Vagina (tissue), 2 donors: ENCODE measurements at places on chromosomes 1 and 21.

DNA sequence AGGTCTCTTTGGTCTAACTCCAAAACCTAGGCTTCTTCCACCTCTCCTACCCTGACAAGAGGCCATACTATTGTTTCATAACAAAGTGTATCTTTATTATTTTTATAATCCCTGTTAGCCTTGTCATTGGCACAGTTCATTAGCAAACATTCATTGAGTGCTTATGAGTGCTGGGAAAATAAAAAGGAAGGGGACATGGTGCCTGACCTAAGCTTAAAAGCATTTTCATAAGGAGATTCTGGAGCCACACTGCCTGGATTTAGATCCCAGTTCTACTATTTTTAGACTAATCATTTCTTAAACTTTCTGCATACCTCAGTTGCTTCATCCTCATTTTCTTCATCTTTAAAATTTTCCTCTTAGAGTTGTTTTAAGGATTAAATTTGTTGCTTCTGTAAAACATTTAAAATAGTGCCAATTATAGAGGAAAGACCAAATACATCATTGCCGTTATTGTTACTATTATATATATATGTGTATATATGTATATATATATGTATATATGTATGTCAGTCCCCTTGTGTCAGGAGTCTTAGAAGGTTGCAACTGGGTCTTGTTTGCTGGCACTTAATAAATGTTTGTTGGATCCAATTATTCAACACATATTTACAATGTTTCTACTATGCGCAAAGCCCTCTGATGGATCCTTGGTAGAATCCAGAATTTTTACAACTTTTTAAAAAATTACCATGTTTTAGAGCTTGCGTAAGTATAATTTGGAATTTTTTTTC lies 250.9 kb upstream of the SGIP1 start:
- no peak for DNase-seq

- no peak for DNase-seq
These were observed 53.6 kb upstream of the DMRTA2 start for GRCh38 chr1:50476800-50477199.

DNA sequence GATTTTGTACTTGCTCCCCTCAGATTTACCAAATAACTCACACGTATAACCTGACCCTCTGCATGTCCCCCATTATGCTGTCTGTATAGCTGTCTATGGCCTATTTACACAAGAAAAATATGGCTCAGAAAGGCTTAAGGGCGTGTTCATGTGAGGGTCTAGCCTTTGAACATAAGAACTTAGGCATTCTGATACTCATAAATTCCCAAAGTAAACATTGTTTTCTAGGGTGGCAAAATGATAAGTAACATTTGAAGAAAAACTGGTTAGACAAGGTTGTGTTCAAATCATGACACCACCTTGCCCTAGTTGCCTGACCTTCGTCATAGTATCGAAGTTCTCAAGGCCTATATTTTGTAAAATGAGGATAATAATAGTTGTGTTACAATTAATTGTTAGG lies 394.6 kb downstream of the LRRIQ3 start:
- DNase-seq, result no peak

DNA sequence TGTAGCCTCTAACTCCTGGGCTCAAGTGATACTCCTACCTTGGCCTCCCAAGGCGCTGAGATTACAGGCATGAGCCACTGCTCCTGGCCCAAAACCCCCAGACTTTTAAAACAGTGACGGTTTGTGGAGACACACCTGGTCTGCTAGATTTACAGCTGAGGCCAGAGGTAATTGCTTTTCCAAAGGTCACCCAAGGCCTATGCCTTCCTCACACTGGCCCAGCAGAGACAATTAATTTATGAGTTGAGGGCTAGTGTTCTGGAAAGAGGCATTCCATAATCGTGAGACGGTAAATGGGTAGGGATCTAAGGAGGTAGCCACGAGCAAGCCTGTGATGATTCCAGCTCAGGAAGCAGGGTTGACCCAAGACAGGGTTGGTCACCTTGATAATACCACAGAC lies 12.4 kb upstream of the PARP1 start:
- no peak for DNase-seq

GRCh38 chr1:44048532-44049215 lies 17.4 kb upstream of the SLC6A9 start:
- no peak for DNase-seq

- no peak for DNase-seq
These were observed 71.5 kb upstream of the QSOX1 start for GRCh38 chr1:180083164-180083563.

- DNase-seq, result no peak
These were observed 71.5 kb downstream of the MIS18A start for GRCh38 chr21:32207406-32207716.

DNA sequence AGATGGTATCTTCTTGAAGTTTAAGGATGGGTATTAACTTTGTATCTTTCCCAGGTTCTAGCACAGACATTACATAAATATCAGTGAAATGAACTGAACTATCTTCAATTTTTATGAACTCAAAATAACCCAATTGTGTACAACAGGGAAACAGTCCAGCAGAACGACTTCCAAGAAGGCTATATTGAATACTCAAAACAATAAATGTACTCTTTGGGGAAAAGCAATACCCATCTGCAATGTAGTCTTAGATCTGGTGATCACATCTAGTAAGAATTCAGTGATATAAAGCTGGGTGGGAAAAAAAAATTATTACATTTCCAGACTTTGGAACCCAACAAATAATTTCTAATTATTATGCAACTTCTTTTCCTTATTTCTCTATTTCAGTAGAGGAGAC lies 33.1 kb upstream of the GORAB start:
- DNase-seq, result no peak

DNA sequence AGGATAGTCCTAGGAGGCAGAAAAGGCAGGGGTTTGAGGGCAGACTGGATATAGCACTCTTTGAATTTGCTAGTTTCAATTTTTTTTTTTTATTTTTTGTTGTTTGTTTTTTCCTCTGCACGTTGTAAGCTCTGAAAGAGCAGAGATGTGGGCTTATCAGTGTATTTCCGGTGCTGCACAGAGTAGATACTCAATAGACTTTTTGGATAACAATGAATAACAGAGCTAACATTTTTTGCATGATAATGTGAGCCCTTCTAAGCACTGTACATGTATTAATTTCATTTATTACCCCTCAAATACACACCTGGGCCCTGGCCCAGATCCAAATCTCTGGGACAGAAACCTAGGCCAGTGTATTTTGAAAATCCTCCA lies 17.1 kb upstream of the PARP1 start:
- no peak for DNase-seq

DNA sequence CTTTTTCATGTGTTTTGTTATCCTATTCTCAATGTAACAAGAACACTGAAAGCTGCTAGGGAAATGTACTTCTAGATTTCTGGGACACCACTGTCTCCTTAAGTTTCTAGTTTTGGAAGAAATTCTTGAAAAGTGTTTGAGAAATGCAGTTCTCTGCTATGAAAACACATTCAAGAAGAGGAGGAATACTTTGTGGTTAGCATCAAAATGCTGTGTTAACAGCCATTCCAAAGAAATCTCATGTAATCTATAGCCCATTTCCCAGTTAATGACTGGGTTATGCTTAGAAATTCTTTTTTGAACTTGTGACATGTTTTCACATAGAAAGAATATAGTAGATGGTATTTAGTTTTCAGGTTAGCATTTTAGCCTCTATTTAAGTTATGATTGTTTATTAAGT lies 6.0 kb downstream of the RAVER2 start:
- no peak for DNase-seq

DNA sequence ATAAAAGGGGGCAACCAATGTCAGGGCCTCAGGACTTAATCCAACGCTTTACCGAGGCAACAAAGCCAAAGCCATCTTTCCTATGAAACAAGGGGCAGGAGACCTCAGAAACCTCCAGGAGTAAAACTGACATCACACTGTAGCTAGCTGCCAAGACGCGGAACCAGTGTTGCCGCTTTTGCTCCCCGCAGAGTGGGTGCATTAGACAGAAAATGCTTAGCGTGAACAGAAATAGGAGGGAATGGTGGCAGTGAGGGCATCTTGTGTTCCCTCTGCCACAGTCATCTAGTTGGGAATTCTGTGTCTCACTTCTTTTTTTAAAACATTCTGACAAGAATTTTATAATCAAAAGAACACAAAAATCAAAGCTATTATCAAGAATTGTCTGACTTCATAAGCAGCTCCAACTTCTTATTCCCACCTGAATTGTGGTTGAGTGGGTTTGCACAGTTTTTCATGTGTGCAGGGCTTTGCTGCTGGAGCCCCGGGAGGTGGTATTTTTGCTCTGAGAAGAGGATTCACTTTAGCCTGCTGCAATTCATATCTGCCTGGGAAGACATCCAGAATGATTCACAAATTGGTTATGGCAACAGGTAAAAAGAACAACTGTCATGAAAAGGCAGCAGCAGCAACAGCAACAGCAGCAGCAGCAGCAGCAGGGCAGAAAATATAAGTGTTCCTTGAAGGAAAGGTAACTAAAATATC lies 82.2 kb upstream of the DIRAS3 start:
- DNase-seq, result no peak

- no peak for DNase-seq
These were observed 162.5 kb upstream of the SYT6 start for GRCh38 chr1:114316204-114316603.

- no peak for DNase-seq
These were observed 236.3 kb downstream of the SIPA1L2 start for GRCh38 chr1:232393444-232394146.

DNA sequence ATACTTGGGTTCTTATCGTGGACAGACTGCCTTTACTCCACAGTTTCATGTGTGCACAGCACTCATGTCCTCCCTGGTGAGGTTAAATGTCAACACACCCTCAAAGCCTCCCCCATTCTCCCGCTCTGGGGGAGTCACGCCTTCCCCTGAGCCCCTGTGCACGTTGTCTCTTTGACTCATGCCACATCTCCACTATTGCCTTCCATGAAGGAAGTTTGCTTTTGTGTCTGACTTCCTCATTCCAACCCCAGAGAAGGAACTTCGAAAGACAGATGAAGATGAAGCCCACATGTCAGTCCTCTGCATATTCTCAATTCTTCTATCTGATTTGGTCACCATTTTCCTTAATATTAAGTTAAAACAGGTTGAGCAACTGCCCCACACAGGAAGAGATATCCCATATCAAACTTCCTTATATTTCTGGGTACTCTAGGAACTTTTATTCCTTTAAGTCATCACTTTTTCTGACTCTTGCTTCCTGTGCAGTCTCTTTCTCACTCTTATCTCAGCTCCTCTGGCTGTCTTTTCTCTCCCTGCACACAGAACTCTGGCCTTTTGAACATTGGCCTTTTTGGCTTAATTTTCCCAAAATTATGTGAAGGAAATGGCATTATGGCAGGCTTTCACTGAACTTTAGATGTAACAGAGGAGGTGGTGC lies 41.5 kb downstream of the C4BPA start:
- DNase-seq, result no peak

DNA sequence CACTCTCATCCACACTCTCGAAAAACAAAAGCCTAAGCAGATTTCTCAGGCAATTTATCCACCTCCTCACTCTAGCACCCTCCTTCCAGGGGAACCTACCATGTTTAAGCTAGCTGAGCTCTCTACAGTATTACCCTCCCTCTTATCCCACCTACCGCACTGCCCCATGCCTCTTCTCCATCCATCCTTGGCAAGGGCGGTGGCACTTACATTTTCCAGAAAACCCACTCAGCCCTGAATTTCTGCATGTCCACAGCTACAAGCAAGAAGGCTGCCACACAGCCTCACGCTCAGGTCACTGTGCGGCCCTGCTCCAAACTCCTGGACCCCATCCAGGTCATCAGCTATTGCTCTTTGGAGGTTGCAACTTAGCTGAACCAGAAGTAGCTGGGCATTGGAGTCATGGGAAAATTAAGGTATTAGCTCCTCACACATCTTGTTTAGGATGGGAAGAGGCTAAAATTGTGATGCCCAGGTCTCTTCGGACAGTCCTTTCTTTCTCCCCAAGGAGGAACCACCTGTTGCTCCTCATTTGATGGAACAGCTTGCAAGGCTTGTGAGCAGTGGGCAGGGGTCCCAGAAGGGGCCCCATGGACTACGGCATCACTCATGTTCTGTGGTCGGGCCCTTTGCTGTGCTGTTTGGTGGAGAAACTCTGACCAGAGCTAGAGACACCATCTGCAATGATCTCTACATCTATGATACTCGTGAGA lies 1.1 kb downstream of the KLHDC9 start:
- no peak for DNase-seq

- DNase-seq, result no peak
These were observed 2.9 kb downstream of the MTARC1 start for GRCh38 chr1:220789532-220790147.

GRCh38 chr1:25786887-25787759 lies 12.9 kb upstream of the SELENON start:
- no peak for DNase-seq

DNA sequence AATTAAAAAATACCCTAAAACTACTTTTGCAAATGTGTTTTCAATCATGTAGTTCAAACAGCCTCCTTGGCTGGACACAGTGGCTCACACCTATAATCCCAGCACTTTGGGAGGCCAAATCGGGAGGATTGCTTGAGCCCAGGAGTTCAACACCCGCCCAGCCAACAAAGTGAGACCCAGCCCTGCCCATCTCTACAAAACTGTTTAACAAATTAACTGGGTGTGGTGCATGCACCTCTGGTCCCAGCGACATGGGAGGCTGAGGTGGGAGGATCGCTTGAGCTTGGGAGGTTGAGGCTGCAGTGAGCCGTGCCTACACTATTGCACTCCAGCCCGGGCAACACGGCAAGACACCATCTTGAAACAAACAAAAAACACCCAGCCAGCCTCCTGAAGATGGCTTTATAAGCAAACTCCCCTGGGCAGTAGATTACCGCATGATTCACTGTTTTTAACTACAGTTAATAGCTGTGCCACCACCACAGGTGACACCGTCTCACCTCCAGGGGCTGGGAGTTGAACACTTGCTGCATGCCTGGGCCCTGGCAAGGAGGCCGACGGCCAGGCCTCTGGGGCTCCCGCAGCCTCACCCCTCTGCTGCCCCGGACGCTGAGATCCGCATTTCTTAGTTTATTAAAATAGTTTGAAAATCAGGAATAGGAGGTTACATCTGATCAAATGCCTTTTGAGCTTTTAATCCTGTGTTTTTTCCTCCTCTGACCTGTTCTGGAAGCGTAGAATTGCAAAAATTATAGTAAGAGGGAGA lies 16.2 kb downstream of the PTTG1IP start:
- no peak for DNase-seq

- DNase-seq, result peak; percentile 93
These were observed 95.4 kb upstream of the ERRFI1 start for GRCh38 chr1:8121261-8122159.

DNA sequence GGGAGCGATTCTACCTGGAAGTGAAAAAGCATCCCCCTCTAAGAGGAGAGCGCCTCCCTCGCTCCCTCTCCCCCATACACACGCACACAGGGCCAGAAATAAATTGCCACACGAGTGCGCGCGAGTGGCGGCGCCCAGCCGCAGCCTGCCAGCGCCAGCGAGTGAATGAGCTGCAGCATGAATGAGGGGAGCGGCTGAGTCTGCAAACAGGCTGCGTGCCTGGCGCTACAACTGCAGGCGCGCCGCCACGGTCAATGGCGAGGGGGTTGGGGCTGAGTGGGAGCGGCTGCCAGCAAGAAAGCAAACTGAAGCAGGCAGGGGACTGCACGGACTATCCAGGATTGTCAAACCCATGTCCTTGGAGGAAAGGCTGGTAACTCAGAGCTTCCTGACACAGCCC lies 2.2 kb downstream of the CAMK1G start:
- no peak for DNase-seq

- DNase-seq, result no peak
These were observed 22.8 kb downstream of the HFM1 start for GRCh38 chr1:91381844-91382243.
